ENCODE measurements at places on chromosomes 11 and 22.

- no peak for DNase-seq
Measured at GRCh38 chr11:70751142-70751734, 352.9 kb downstream of the CTTN start.

DNA sequence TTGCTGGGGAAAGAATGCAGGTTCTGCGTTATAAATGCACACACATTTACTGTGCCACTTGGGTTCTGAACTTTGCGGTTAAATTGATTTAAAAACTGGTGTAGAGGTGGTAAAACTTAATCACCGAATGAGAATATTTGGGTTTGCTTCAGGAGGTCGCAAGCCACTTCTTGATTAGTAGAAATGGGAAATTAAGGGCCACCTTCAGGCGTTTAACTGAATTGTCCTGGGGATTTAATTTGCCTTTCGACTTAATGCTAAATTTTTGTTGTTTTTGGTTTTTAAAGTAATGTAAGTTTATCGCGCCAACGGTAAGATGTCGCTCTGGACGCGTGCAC is 459 bp upstream of the NCR3LG1 start:
- no peak for DNase-seq

DNA sequence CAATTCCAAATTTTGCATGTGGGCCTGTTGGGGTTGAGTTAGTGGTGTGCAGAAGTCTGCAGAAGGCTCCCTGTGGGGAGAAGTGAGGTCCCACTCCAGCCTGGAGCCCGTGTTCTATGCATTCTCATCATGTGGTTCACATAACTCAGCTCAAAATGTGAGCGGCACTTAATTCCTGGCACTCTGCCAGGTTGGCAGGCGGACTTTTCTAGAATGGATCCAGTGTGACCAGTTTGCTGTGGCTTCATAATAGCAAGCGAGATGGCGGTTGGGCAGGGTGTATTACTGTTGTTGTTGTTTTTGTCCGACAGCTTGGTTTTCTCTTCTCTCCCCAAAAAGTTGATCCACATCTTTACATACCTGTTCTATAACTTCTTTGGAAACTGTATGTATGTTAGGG is 146.8 kb upstream of the TTC12 start:
- no peak for DNase-seq

DNA sequence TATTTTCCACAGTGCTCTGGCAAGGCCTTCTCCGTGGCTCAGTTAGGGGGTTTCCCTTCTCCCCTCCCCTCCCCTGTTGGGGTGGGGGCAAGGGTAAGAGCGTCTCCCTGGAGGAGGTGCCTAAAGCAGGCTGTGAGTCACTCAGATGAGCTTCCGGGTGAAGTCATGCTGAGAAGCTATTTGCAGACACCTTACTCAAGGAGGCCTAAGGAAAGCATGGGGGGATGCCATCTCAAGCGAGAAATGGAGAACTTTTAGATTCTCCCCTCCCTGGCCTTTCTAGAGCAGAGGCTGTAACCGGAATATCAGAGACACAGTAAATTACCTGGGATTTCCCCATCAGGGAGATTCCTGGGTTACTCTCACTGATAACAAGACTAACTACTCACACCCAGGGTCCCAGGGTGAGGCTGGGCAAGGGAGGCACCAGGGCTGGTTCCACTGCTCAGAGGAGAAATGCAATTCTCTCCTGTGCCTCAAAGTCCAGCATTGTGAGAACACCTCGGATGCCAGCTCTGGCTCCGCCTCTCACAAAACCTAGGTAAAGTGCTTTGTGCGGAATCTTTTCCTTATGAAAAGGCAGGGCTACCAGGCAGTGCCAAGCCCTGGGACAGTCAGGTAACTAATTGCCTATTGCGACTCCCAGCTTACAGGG is 123.6 kb downstream of the ABTB2 start:
- peak; percentile 59 for DNase-seq

Data from stimulated activated CD8-positive, alpha-beta memory T cell treated with anti-CD3 and anti-CD28 coated beads, Interleukin-12 subunit alpha, Interleukin-12 subunit beta, amount 100 ng/mL, for 1 hour (primary cell).